ENCODE measurements at places on chromosomes 5 and 9.

GRCh38 chr9:95024097-95024671 is 293.3 kb downstream of the FANCC start:
- no peak for DNase-seq

DNA sequence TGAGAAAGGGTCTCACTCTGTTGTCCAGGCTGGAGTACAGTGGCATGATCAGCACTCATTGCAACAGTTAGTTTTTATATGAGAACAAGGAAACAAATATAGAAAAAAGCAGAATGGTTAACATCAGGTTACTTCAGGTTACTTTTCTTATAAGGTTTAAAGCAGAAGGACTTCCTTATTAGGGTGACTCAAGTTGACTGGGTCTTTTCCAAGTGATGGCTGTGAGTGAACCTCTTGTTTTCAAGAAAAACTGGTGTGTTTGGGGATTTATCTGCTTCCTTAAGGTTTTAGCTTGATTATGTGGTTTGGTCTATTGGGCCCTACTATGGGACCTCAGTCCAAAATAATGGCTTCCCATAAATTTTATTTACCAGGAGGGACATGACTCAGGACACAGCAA is 99.2 kb downstream of the ARRDC3 start:
- DNase-seq: no peak

DNA sequence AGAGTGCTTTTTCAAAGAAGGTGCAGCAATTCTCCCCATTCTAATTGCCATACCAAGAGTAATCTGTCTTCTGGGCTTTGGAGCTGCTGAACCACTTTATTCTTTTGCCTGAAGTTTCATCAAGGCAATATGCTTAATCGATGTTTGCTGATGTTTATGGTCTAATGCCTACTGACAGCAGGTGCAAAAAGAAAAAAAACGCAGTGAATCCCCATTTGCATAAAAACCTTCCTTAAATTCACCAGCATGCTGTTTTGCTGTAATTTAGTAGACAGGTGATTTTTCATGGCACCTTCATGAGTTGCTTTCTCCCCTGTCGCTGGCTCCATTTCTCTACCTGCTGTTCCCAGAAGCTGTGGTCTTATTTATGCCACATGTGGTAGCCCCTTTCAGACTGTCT is 83.1 kb upstream of the MAST4 start:
- DNase-seq: no peak

DNA sequence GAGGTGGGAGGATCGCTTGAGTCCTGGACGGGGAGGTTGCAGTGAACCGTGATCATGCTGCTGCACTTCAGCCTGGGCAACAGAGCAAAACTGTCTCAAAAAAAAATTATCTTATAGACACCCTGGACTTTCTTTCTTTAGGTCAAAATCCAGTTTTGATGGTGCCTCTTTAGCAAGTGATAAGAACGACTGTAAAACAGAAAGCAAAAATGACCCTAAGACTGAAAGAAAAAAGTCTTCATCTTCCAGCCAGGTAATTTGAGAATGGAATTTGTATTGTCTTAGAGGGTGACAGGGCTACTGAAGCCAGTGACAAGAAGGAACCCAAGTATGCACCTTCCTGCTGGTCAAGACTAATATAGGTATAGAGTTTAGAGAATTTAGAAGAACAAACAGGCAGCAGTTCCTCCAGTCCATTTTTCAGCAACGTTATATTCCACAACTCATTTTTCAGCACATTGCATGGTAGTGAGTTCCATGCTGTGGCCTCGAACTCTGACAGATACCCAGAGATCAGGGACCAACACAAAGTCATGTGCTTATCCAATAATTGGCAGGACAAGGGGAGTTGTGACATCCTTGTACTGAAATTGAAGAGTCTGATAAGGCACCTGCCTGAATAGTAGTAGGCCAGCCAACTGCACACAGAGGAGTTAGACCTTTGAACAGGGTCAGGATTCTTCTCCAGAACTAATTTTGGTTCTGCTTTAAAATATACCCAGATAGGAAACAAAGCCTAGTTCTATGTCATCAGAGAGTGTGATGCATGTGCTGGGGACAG is 46.5 kb downstream of the GRAMD2B start:
- DNase-seq: no peak

GRCh38 chr5:133527311-133527710 is 85.0 kb downstream of the FSTL4 start:
- no peak for DNase-seq

- DNase-seq: no peak
Observed at GRCh38 chr9:127210851-127211730, 53.5 kb upstream of the GARNL3 start.

DNA sequence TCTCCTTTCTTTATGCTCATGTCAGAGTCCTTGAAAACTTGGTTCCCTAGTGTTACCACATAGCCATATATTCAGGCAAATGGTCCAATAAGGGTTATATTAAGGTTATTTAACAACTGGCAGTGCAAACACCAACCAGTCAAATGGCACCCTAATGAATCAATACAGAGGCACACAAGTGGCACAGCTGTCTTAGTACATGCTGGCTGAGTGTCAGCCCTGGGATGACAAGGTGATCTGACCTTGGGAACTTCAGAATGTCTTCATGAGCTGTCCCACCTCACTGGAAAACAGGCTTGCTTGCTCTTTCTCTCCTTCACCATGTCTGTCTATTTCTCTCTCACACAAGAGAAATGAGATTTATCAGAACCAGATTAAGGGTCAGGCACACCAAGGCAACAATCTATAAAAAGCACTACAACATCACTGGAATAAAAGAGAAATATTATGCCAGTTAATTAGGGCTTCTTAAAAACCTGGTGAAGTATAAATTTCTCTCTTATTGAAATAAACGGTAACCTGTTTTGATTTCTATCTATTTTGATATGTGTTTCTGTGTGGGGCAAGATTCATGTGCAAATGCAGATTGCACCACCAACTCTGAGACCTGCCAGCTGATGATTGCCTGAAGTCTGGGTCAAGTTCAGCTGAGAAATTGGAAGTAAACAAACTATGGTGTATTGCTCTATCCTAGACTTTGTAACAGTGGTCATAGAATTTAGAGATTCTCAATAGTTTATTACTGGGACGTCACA is 140.7 kb downstream of the SREK1 start:
- DNase-seq: no peak

GRCh38 chr5:172949426-172949825 is 9.8 kb upstream of the RPL26L1 start:
- no peak for DNase-seq

DNA sequence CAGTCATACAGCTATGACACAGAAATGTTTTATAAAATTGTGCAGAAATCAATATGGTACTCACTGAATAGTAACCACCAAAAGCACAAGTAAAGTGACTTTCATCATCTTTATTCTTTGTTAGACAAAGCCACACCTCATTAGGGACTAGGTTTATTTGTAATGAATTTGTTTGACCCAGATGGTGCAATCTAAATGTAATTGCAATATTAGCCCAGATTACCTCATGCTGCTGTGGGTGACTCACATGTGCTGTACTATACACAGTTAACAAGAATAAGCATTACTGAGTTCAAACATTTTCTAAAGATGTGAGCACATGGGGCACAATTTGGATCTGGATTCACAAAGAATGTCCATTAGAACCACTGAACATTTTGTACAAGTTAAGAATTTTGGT is 759.3 kb upstream of the TYRP1 start:
- DNase-seq: no peak

DNA sequence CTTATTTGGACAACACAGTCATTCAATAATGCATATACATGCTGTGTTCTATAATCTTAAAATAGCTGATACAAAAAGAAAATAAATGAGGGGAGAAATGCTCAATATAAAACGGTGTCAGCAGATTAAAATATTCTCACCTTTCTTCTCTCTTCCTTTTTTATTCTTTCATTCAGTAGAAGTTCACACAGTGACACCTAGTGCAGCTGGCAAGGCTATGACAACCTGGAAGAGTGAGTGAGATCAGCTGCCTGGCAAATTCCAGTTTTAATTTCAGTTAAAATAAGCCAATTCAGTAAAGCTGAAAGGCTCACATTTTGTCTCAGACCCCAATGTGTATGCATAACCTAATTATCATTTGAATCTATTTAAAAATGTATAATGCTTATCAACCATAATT is 150.3 kb downstream of the RASEF start:
- DNase-seq: no peak

DNA sequence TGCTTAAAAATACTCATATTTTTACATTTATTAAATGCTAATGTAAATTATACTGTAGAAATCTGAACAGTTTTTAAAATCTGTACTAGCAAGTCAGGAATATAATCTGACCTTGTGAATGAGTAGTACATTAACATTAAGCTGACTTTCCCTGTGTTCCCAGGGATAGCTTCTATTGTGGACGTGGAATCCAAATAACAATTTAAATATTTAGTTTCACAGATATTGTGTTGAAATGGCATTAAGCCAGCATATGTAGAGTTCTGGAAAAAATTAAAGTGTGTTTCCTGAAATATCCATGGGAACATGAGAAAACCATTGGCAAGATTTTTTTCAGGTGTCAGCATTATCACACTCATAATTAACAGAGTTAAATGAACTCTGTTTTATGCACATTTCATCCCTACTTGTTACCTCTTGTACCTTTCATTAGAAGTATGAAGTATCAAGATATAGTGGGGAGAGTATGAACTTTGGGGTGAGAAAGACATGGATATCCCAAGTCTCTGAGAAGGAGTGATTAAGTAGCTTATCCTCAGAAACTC is 5.7 kb downstream of the RABGAP1 start:
- no peak for DNase-seq

GRCh38 chr5:149674686-149675085 is 55.4 kb upstream of the PPARGC1B start:
- DNase-seq: no peak

- DNase-seq: no peak
Observed at GRCh38 chr5:113292462-113292861, 142.3 kb downstream of the TSSK1B start.

DNA sequence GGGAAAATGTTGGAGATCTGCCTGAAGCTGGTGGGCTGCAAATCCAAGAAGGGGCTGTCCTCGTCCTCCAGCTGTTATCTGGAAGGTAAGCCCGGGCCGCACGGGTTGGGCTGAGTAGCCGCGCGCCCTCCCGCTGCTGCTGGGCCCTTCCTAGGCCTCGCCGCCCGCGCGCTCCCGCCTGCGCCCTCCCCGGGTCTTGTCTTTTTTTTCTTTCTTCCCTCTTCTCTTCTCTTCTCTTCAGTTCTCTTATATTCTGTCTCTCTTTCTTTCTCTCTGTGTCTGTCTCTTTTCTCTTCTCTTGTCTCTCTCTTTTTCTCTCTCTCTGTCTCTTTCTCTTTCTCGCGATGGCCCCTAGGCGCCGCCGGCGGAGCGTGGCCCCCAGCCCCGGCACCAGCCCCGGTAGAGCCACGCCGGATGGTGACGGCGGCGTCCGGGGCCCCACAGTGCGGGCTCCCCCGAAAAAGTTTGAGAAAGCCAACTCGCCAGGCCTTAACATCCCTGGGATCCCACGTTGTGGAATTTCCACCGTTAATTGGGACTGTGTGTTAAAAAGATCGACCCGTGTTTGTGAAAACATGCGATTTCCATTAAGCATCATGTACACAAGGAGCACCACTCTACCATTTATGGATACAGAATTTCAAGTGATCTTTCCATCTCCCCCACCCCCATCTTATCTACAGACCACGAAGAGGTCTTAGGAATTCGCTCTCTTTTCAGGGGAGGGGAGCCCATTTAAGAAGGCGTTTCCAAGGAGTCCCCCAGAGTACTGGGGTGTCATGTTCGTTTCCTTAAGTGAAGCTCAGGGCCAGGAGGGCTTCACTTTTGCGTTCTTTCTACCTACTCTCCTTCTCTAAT is 616 bp downstream of the ABL1 start:
- no peak for DNase-seq

- DNase-seq: no peak
Observed at GRCh38 chr5:78008356-78008967, 232.3 kb upstream of the TBCA start.

DNA sequence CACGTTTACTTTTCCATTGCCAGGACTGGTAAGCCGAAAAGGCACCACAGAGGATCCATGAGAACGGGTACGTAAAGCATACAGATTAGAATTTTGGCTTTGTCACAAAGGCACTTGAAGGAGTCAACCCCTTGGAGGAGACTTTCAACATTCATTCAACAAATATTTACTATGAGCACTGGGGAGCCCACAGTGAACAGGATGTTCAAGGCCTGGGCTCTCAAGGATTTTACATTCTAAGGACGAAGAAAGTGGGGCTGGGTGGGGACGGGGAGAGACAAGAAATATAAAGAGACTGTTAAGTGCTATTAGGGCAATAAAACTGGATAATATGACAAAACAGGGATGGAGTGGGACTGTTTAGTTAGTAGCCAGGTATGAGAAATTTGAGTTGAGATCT is 66.0 kb downstream of the KLF4 start:
- no peak for DNase-seq

DNA sequence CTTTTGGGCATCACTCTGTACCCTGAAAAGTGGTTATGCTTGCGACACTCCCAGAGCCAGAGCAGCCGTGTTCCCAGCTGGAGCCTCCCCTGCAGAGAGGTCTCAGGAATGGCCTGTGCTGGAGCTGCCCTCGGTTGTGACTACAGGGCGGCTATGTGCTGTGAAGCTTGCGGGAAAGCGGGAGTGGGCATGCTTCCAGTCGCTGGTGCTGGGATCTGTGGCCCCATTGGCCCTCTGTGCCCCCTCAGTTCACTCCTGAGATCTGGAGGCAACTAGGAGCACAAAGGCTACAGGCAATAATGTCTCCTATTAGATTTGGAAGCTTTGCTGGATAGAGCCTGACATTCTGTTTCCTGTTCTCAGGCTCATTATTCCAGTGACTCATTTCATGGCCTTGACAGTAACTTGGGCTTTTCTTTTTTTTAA is 56.9 kb downstream of the GPR107 start:
- no peak for DNase-seq

DNA sequence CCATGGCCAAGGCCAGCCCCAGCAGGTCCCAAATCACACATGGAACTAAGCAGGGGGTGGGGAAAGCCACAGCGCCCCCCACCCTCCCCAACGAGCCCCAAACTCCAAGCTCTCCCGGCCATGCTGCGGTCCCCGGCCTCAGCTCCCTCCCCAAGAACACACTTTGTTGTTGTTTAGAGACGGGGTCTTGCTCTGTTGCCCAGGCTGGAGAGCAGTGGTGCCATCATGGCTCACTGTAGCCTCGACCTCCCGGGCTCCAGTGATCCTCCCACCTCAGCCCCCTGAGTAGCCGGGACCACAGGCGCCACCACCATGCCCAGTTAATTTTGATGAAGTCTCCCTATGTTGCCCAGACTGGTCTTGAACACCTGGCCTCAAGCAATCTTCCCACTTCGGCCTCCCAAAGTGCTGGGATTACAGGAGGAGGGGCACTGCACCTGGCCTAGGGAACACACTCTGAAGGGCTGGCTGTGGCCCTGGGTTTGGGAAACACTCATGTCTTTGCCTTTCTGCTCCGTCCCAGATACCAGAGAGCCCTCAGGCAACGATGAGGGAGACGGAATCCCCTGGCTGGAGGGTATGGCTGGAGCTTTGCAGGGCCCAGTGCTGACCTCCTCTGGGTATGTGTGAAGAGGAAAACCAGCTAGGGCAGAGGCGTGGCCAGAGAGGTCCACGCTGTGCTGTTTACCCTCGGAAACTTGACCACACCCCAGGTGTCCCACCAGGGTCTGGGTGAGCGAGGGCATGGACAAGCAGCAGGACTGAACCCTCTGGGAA is 53.2 kb upstream of the UBAC1 start:
- DNase-seq: no peak
